NCI-H2171 treated with DMSO at 0.1 percent for 48 hours (cell line): ENCODE measurements at places on chromosomes 12 and 14.

DNA sequence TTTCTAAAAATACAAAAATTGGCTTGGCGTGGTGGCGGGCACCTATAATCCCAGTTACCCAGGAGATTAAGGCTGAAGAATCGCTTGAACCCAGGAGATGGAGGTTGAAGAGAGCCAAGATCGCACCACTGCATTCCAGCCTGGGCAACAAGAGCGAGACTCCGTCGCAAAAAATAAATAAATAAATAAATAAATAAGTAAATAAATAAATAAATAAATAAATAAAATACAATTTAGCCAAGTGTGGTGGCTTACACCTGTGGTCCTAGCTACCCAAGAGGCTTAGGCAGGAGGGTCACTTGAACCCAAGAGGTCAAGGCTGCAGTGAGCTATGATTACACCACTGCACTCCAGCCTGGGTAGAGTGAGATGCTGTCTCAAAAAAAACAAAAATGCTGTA is 26.5 kb upstream of the SPTSSA start:
- no peak for DNase-seq

DNA sequence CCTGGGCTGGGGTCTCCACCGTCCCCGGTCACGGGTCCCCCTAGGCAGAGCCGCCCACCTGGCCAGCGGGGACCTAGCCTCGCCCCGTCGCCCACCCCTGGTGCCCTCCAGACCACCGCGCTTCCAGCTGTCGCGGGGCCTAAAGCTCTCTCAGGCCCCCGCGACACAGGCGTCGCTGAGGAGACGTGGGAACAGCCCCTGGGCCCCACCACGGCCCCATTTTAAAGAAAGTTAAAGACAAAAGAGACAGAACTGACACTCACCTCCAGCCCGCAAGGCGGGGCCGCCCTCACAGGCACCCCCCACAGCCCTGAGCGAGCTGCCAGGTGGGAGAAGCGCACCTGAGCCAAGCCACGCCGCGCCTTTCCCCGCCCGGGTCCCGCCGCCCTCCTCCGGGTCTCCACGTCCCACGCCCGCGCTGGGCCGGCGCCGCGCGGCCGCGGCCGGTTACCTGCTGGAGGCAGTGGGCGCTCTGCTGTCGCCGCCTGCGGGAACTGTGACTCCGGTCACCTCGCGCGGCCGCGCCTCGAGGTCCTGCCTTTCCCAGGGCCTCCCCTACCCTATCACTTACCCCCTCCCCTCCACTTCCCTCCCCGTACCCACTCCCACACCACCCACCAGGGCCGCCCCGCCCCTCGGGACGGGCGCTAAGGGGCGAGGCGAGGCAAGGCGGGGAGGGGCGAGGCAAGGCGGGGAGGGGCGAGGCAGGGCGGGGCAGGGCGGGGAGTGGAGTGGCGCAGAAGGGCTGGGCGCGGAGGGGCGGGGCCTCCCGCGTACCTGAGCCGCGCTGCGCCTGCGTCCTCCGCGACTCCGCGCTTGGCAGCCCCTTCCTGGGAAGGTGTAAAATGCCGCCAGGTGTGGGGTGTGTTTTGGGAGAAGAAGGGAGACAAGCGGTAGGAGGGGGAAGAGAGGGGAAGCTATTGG is 31.2 kb downstream of the TC2N start:
- peak; percentile 91 for DNase-seq

DNA sequence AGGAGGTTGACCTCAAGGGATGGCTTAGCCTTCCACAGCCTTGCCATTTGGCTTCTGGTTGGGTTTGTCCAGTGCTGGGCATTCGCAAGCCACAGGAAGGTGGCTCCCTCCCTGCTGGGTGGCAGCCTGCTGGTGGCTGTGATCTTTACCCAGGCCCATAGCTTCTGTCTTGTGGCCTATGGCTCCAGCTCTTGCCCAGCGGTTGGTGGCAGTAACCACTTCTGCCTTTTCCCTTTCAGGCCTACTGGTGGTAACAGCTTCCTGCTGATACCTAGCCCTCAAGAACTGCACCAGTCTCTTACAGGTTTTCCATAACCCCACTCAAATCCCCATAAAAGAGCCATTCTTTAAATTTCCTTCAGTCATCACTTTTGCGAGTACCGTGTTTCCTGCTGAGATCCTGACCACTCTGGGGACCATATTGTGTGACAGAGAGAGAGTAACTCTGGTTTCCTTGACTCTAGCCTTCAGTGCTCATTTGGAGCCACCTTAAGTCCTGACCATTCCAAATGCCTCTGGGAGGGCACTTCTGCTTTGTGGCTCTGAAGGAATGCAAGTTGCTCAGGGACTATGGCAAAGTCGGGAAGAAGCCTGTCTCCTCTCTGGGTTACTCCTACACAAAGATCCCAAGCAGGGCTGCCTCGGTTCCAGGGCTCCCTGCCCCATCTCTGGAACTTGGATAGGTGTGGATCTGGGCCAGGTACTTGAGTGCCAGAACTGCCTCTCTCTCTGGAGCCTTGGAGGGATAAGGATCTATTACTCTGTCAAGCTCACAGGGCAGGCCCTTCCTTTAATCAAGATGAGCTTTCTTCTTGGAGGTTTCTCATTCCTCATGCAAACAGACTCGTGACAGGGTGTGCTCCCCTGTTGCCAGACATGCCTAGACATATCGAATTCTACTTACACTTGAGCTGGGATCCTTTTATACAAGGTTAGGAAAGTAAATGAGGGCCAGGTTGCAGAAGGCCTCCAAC is 2.9 kb upstream of the NYNRIN start:
- peak; percentile 58 for DNase-seq

- DNase-seq, result no peak
These were observed 48.2 kb downstream of the KCNC2 start for GRCh38 chr12:75161488-75161887.

DNA sequence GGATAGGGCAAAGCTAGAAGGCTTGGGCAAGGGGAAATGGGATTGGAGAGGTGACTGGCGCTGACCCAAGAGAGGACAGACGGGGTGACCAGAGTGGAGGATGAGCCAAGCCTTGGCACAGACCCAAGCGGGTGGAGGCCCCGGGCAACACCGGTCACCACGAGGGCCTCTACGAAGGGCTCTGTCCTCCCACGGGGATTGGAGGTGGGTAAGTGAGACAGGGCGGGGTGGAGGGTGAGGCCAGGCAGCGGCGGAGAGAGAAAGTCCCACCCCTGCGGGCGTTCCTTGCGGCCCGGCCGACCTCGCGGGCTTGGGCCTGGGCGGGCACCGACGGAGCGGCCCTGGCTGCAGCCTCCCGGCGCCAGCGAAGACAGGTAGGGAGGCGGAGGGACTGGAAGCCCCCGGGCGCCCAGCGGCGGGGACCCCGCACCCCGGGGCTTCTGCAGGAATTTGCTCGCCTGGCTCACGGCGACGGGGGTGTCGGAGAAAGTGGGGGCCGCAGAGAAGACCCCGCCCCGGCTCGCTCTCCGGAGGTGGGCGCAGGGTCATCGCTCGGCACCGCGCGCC is at the start of gene PAPLN:
Gene PAPLN, plus strand, starts transcription at position 288 of the 567 bp plus-strand sequence. CDS start 2,273 bp downstream, outside the sequence.
- no peak for DNase-seq

DNA sequence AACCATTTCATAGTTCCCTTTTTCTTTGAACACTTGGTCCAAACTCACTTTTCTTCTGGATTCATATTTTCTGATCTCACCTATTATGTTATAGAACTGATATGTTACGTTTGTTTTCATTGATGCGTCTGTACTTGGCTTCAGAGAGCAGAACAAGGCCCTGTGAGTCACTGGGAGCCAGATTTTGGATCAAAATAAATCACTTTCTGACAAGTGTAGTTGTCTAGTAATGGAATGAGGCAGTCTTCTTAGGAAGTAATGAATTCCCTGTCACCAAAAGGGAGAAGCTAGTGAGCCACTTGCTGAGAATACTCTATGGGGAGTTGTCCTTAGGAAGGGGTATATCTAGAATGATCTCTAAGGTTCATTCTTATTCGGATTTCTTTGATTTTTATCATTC is 10.2 kb downstream of the BICD1 start:
- DNase-seq, result no peak

- no peak for DNase-seq
These were observed 108.7 kb upstream of the PRICKLE1 start for GRCh38 chr12:42698213-42698612.

DNA sequence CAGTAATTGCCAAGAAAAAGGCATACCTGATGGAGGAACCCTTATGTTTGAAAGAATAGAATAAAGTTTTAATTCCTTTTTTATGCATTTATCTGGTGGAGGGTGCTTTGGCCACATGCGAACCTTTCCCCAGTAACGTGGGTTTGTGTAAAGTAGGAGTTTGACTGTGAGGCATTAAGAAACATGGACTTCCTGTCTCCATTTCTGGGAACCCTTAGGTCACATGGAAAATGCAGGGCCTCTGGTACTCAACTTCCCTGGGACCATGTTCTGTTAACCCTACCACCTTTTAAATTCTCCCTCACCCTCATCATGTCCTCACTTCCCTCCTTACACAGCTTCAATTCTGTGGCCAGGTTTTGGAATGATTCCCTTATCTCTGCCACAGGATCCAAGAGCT is 80.3 kb downstream of the PPM1A start:
- DNase-seq, result no peak

DNA sequence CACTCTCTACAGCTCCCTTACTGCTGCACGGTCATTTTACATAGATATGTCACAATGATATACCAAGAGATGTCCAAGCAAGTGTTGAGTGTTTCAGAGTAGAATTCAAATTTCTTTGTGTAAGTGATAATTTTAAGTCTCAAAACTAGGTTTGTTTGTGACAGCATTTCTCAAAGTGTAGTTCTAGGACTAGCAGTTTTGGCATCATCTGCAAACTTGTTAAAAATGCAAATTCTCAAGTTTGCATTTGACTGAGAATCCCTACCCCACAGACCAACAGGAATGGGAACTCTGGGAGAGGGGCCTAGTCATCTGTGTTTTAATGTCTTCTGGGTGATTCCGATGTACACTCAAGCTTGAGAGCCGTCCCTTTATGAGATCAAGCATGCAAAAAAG is 97.6 kb downstream of the HELB start:
- no peak for DNase-seq

- DNase-seq, result no peak
These were observed 21.0 kb upstream of the ACSM4 start for GRCh38 chr12:7282844-7283243.

DNA sequence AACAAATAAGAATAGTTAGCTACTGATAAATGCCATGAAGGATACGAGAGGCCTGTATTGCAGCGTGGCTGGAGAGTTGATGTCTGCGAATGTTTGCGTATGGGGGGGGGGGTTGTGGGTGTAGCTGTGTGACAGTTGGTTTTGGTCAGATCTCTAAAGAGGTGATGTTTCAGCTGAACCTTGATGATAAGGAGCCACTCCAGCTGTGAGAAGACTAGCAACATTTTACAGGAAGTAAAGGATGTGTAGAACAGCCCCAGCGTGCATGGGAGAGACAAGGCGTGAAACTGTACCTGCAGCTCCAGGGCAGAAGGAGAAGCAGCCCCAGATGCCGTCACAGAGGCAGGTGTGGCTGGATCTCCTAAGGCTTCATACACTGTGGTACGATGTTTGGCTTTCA is 416.9 kb downstream of the TMEM132D start:
- no peak for DNase-seq

DNA sequence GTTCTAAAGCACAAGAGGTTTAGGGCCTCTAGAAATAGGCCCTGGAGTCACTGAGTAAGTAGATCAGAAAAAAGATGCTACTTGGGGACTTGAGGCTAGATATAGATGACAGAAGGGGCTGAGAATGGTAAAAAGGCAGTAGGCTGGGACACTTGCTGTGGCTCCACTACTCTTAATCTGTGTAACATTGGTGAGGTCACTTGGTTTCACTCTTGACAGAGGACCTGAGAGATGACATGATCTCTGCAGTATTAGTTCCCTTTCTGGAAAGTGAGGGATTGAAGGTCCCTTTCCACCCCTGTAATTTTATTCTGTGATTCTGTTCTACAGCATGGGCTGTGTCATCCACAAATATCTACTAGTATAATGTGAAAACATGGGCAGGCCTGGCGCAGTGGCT is 39.7 kb downstream of the MAPKAPK5 start:
- no peak for DNase-seq

DNA sequence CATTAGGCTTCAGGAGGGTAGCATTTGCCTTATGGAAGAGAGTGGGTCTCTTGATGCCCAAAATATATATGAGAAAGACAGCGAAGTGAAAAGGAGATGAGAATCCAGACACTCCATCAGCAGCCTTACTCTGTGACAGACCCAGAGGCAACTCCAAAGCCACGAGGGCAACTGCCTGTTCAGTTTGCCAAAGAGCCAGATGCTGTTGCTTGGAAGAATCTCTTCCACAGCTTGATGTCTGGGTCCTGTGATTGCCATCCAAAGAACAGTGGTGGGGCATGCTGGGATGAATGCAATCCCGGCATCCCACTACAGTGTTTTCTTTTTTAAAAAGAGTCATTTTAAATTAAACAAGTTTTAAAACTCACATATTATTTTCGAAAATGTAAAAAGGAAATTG is 10.9 kb upstream of the OTX2 start:
- peak; percentile 39 for DNase-seq

- DNase-seq, result no peak
These were observed 16.9 kb downstream of the ASB2 start for GRCh38 chr14:93959239-93960107.

GRCh38 chr14:50624447-50624846 is 43.7 kb downstream of the SAV1 start:
- no peak for DNase-seq

DNA sequence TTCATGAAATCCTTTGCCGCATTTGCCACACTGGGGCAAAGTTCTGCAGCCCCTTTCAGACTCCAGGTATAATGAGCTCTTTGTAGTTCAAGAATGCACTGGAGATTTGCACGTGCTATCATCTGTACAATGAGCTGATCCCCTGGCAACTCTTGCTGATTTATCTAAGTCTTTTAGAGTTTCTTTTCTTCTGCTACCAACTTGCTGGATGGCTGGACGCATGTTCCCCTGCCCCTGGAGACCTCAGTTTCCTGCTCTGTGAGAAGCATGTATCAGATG is 103.2 kb downstream of the CMKLR1 start:
- DNase-seq, result no peak
